ENCODE measurements at places on chromosomes 12 and 14.

DNA sequence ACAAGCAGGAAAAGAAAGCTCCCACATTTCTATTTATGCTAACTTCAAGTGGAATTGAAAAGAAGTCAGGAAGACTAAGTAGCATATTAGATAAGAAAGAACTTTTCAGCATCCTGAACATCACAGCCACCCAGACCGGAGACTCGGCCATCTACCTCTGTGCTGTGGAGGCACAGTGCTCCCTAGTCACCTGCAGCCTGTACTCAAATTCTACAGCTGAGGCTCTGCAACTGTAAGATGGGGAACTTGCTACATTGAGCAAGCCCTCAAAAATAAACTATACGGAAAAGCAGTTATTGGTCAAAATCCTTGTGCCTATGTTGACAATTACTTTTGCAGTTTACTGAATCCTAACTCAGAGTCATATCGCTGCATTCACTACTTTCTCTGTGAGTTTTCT lies 361.9 kb downstream of the DAD1 start:
- DNase-seq, result no peak

GRCh38 chr14:30998100-30998706 lies 27.2 kb upstream of the AP4S1 start:
- DNase-seq, result no peak

DNA sequence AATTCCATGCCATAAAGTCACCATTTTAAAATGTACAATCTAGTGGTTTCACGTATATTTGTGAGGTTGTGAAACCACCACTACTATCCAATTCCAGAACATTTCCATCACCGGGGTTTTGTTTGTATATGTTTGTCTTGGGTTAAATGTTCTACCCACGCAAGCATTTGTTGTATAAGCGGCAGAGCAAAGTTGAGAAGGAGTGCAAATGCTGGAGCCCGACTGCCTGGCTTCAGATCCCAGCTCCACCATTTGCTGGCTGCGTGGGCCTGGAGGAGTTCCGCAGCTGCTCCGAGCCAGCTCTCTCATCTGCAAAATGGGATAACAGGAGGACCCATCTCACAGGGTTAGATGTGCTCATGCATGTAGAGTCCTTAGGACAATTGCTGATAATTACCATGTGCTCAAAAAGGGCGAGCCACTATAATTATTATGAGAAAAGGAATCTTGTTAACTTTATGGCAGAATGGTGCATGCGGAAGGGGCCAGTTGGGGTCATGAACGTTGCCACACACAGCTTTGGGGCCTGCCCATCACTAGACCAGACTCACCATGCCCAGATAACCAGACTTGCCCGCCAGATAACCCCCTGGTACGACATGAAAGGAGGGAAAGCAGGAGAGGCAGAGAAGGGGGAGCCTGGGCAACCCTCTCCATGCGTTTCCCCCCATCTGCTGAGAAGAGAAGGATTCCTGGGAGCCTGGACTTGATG lies 6.4 kb downstream of the ACTN1 start:
- DNase-seq, result no peak

- DNase-seq, result no peak
Observed at GRCh38 chr12:47985596-47986290, 18.5 kb downstream of the COL2A1 start.

DNA sequence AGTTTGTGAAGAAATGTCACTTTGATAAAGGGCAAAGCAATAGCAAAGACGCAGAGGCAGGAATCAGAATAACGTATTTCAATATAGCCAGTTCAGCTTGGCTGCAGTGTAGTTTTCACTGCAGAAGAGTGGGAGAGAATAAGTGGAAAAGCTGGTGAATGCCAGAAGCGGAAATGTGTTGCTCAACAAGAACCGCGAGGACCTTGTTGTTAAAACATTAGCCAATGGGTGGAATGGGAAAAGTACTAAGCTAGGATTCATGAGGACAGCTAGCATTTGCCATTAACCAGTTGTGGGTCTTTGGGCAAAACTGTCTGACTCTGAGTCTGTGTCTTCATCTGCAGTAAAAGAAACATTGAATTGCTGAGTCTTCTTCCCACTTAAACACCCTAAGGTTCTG lies 292.9 kb upstream of the GRIP1 start:
- DNase-seq, result no peak

DNA sequence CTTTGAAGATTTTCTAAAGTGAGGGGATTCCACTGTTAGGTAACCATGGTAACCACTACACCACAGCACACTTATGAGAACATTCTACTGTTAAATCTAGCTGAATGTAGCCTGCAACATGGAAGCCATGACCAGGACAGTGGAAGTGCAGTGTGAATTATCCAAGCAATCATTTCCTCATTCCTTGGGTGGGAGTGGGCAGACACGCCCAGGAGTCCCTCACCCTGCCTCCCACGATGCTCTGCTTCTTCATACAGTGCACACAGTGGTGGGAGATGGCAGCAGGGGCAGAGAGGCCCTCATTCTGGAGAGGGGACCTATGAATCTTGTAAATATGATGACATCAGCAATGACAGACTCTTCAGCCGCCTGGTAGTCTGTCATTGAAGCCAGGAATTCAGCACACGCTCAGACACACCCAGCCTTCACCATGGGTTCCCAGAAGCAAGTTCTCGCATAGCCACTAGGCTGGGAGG lies 70.1 kb upstream of the HOXC13 start:
- DNase-seq, result no peak

GRCh38 chr12:77923882-77924281 lies 93.2 kb downstream of the NAV3 start:
- no peak for DNase-seq

GRCh38 chr12:52323001-52323400 lies 1.8 kb upstream of the KRT83 start:
- no peak for DNase-seq

GRCh38 chr14:38490273-38490672 lies 234.4 kb upstream of the CLEC14A start:
- DNase-seq, result no peak

- no peak for DNase-seq
Observed at GRCh38 chr12:124422570-124423523, 128.0 kb downstream of the RFLNA start.

DNA sequence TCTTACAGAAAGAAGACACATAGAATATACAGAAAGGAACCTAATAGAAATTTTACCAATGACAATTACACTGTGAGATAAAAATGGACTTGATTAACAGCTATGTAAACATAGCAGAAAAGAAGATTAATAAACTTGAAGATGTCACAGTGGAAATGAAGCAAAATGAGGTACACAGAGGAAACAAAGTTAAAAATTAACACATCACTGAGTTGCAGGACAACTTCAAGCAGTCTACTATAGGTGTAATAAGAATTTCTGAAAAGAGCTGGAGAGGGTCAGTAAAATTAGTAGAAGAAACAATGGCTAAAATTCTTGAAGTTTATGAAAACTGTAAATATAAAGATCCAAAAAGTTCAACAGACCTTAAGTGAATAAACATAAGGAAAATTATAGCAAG lies 738.7 kb downstream of the C12orf50 start:
- no peak for DNase-seq

DNA sequence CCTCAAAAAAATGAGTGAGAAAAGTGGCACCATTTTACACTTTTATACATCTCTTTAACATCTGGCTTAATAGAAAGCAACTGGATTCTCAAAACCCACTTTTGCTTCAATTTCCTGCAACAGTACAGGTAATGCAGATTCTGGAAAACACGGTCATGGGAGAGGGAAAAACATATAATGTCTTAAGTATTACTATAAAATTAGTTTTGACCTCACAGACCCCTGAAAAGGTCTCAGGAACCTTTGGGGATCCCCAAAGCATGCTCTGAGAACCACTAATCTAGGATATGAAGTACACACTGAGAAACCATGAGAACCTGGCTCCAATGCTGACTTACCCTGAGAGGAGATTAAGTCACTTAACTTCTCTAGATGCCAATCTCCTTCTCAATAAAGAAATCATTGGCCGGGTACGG lies 64.7 kb downstream of the PPP2R5E start:
- peak; percentile 50 for DNase-seq

DNA sequence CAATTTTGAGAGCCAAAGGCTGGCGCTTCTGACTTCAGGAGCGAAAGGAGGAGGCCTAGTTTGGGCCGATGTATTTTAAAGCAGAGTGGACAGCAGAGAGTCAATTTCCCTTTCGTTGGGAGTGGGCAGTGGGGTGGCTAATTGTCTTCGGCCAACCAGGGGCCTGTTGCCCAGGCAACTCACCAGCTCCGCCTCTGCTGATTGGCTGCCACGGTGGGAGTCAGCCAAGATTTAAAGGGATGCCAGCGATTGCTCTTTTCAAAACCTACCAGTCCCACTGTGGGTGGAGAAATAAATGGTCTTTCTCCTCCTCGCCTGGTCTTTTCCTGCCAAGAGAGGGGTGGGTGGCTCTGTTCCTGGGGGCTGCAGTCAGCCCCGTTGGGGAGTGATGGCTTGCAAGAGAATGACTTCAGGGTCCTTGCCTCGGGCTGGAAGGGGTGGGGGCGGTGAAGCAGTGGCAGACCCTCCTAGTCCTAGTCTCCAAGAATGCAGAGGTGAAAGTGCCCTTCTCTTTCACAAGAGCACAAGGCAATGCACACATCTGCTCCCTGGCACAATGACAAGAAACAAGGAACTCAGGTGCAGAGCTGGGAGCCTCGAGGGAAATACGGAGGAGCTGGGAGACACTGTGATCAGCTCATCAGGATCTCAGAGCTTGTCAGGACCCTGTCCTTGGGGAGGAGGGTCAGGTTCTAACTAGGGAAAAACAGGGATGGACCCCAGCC lies 37.7 kb downstream of the RASAL1 start:
- DNase-seq, result no peak

DNA sequence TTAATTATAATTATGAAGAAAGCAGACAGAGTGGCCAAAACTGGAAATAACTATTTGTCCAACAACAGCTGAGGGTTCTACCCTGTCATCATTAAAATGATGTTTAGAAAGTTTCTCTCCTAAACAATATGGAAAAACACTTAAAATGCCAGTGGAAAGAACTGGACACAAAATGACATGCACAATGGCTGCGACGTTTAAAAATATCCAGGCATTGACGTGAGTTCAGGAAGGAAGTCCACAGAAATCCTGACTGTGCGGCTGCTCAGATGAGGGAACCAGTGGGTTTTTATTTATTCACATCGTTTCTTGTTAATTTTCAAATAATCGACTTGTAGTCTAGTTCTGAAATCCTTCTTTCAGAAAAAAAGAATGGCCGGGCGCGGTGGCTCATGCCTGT lies 58.3 kb downstream of the CCNK start:
- DNase-seq, result no peak

DNA sequence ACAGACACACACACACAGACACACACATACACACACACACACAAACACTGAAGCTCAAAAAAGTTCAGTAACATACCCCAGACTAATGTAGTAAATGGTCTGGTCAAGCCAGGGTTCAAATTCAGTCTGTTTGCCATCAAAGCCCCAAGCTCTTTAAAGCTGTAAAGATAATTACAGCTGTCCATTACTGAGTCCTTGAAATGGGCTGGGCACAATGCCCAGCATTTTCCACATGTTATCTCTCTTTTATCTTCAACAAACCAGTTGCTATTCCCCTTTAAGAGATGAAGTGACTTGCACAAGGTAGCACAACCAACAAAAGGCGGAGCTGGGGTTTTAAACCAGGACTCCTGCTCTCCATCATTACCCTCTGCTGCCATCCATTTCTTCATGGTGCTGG lies 7.6 kb upstream of the UNC119B start:
- no peak for DNase-seq

DNA sequence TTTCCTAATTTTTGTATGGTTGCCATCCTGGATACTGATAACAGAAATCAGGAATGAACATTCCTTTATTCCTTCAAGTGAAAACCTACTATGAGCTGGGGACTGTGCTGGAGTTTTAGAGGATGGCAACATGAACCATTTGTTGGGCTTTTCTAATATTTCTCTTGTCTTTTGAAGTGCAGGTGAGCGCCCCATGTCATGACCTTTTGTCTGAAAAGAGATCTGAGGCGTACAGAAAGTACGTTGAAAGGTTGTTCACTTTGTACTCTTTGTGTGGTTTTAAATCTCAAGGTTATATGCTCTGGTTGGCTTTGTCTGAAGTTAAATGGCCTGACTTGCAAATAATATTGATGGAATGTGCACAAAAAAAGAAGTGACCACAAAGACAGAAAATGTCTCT lies 79.0 kb downstream of the GAS2L3 start:
- DNase-seq, result no peak

- no peak for DNase-seq
Observed at GRCh38 chr12:1328391-1328790, 266.0 kb downstream of the FBXL14 start.

GRCh38 chr14:81033698-81034240 lies 78.3 kb downstream of the TSHR start:
- no peak for DNase-seq

DNA sequence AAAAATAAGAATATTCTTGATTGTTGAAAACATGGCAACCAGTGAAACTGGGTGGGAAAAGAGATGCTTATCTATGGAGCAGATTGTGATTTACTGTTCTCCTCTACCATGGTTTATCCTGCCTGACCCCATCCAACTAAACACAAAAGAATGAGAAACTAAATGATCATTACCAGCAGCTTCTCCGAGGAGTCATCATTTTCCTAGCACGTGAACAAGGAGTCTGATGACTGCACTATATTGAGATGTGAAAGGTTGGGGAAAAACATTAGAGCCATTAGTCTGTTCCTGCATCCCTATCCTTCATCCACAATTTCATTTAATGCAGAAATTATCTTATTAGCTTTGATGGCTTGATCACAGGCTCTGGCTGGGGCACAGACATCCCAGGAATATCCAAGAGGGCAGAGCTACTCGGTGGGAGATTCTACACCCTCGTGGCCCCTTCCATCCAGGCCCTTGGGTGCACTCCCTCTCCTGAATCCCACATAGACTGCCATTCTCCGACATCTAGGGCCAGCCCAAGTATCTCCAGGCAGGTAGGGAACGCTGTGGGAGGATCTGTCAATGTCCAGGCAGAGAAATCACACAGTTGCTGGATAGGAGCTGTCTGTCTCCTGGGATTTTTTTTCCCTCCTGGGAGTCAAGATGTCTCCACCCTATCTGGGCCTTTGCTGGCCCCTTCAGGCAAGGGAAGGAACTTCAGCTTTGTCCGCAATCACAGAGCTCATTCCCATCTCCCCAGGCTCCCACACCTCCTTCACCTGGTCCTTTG lies 43.3 kb upstream of the DHRS4 start:
- DNase-seq, result peak; percentile 72

DNA sequence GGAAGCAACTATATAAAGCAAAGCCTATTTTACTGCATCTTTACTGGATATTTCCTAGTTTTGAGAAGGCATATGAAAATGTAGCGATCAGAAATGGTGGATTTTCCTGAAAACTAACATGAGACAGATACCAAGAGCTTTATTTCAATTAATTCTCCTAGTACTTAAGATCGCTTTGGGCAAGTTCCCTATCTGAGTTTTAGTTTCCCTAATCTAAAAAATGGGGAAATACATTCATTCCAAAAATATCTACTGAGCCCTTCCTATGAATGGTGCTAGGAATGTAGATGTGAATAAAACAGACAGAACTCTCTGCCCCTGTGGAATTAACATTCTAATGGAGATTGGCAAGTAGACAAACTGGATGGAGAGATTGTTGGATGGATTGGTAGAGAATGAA lies 8.4 kb downstream of the CATSPERB start:
- DNase-seq, result no peak

DNA sequence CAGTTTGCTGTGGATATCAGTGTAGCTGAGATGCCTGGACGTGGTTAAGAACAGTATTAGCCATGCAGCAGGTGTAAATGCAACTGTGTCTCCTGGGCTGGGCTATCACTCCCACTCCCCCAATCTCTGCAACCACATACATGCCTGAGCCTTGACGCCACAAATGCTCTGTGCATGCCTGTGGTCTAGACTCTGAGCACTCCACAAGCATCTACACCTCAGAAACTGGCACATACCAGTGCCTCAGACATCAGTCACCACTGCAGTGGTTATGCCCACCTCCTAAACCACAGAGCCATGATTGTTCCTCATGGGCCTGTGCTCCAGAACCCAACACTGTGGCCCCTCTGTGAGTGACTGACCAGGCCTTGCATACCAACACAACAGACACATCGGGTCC lies 226.8 kb upstream of the ALG10 start:
- DNase-seq, result no peak
